ENCODE measurements at places on chromosomes 12 and 14.

DNA sequence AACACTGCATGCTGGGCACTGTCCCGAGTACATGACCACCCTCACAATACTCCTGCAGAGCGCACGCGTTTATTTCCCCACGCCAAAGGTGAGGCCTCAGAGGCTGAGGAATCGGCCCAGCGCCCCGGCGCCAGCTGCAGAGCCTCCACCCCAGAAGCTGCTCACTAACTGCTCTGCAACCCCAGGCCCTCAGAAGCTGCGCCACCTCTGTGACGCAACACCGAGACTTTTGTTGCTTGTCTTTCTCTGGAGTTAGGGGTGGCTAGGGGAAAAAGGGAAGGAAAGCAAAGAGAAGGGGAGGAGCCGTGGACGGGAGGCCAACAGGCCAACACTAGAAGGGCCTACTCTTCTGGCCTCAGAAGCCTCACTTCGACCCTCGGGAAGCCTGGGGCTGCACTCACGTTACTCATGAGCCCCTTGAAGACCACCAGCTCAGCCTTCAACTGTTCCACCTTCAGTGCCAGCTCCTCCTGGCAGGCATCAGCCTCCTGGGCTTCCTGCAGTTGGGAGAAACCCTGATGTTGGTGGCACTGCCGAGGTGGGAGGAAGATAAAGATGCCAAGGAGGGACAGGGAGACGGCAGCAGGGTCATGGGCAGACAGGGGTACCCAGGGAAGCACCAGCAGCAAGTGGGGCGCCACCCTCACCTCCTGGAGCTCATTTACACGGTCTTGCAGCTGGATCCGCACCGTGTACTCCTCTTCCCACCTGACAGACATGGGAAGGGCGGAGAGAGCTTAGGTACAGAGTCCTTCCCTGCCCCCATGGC, 5.4 kb downstream of the IFFO1 start:
- DNase-seq = no peak

- no peak for DNase-seq
Measured at GRCh38 chr12:21561158-21561557, 35.1 kb downstream of the SPX start.

DNA sequence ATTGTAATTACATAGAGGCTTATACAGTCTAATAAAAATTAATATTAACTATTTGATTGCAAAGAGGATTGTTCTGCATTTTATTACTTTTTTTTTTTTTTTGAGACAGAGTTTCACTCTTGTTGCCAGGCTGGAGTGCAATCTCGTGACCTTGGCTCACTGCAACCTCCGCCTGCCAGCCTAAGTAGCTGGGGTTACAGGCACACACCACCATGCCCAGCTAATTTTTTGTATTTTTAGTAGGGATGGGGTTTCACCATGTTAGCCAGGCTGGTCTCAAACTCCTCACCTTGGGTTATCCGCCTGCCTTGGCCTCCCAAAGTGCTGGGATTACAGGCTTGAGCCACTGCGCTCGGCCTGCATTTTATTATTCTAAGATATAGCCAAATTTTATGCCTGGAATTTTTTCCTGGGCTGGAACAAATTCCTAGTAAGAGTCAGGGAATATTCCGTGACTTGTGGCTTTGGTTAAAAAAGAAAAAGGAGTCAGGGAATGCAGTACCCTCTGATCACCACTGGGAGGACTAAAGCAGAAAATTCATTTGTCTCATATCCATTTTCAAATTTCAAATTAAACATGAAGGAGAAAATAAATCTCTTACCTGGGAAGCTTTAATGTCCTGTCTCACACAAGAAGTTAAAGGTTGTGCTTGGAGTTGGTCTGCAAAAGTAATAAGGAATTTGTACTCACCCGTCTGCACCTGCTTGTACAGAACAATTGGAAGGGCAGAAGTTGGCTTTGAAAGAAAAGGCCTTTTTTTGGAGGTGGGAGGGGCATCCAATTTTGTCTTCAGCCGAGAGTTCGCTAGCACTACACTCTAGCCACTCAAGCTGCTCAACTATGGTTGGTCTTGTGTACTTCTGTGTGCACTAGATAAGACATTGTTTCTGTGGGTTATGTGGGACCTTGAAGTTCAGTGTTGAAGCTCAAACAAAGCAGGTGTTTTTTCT, 8.7 kb downstream of the MARK3 start:
- no peak for DNase-seq

- DNase-seq = no peak
Measured at GRCh38 chr12:79566452-79567174, 124.2 kb downstream of the PAWR start.

- no peak for DNase-seq
Measured at GRCh38 chr12:115101520-115101919, 417.5 kb upstream of the TBX3 start.
